Uterus (tissue), 4 donors: ENCODE measurements at places on chromosomes 4 and X. TPM values are rescaled to one million over a fixed set of nuclear protein-coding genes. Genes with fewer than 3 reads are reported as not detected.

The TEX13C gene
- not detected for total RNA-seq

The SRPX gene
- 108 TPM for total RNA-seq

DNA sequence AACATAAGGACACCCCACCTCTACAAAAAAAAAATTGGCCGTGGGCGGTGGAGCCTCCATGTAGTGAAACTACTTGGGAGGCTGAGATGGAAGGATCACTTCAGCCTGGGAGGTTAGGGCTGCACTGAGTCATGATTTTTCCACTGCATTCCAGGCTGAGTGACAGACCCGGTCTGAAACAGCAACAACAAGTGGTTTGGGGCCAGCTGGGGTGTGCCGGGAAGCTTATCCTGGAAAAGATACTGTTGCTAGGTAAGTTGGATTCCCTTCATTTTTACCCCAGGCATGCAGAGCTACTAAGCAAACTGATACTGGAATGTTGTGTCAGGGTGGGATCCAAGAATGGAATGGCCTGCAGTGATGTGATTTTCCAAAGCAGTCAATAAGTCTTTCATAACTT, 57.0 kb downstream of the XAGE2 start:
- no peak for DNase-seq

DNA sequence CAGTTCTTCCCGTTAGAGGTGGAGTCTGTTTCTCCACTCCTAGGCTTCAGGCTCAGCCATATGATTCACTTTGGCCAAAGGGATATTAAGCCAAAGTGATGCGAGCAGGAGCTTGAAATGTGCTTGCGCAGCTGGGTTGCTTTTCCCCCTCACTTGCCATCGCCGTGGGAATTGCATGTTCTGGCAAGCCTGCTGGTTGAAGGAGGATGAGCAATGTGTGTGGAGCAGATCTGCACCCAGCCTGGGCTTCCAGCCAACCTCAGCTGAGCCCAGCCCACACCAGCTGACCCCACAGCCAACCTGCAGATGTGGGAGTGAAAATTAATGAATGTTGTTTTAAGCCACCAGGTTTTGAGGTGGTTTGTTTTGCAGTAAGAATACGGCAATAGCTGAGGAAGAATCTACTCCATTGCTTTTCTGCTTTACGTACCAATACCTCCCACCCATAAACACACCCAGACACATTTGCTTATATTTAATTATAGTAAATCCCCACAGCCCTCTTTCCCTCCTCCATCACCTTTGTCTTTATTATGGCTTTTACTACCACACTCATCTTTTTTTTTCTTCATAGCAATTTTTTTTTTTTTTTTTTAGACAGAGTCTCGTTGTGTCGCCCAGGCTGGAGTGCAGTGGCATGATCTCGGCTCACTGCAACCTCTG, 132.8 kb upstream of the FUNDC1 start:
- peak; percentile 54 for DNase-seq

GRCh38 chrX:63718010-63718694, 66.9 kb downstream of the ARHGEF9 start:
- no peak for DNase-seq

DNA sequence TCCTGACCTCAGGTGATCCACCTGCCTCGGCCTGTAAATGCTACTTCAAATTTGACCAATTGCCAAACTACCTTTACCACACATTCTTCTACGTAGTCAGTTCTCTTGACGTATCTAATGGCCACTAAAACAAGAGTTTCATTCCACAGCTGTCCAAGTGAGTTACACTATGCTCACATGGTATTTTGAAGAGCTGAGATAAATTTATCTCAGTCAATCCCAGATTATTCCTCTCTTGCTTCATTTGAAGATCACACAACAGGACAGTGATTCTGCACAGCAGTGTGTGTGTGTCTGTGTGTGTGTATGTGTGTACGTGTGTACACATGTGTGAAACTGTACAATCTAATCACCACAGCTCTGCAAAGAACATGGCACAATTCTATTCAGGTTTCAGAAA, 133.4 kb downstream of the APBB2 start:
- DNase-seq: no peak

GRCh38 chrX:18668071-18668835, 3.7 kb downstream of the RS1 start:
- DNase-seq: no peak

- no peak for DNase-seq
These were observed 30.4 kb upstream of the WDR44 start for GRCh38 chrX:118315529-118315928.

The GPR143 gene
- total RNA-seq: 7.0 TPM

- peak; percentile 30 for DNase-seq
These were observed 8.3 kb upstream of the ASB5 start for GRCh38 chr4:176277162-176277904.

- no peak for DNase-seq
These were observed 79.2 kb upstream of the BOD1L1 start for GRCh38 chr4:13706716-13707115.

DNA sequence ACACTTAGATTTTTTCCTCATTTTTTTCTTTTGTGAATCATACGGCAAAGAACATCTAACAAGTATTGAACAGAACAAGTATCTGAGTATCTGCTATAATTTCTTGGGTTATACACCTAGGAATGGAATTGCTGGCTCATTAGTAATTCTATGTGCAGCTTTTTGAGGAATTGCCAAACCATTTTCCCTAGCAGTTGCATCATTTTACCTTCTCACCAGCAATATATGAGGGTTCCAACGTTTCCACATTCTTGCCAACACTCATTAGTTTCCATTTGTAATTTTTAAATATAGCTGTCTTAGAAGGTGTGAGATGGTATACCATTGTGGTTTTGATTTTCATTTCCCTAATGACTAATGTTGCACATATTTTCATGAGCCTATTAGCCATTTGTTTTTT, 41.1 kb upstream of the DCAF8L1 start:
- no peak for DNase-seq

DNA sequence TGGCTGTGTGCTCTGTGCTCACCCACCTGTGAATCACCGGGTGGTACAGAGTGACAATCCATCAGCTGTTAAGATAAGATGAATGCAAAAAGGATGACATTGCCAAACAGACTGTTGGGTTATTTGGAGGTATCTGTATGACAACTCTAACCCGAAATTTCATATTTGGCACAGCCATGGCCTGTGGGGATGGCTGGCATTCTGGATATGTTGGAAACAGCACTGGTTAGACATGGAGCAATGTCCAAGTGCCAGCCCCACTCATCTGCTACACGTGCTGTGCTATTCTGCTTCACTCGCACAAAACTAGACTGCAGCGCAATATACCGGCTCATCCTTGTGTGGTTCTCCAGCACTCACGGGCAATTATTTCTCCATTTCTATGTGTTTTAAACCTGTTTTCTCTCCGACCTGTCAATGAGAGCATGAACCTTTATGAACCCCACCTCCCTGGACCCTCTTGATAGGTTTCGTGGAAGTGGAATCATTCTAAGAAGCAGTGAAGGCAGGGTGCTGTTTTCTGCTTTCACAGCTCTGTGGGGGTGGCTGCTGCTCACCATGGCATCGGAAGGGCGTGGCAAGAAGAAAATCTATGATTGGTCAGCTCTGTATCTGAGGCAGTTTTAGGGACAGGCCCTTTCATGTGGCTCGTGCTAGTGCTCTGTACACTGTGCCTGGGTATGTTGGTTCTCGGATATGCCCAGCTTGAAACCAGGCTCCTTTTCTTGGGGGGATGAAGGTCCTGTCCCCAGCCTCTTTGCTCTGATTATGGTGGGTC, 94.9 kb downstream of the ENPP6 start:
- no peak for DNase-seq

The SLC25A6 gene
- 140 TPM for total RNA-seq

DNA sequence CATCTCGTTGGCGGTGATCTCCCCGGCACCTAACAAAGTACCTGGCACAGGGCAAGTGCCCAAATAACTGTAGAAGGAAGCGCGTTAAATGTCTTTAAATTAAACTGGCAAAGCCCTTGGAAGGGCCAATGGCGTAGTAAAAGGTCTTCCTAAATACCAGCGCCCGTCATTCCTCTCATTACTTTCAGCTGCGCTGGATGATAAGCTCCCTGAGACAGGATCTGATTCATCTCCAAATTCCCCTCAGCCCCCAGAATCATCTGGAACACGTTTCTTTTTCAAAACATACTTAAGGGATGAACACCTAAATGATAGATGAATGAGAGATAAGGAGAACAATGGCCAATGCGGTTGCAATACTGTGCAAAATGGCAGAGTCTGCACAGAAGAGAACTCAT, 95.1 kb downstream of the AFAP1 start:
- DNase-seq: no peak

GRCh38 chr4:116387937-116388474, 697.4 kb downstream of the TRAM1L1 start:
- no peak for DNase-seq

The SPANXB1 gene
- total RNA-seq: not detected

The CLTRN gene
- total RNA-seq: 0.90 TPM

DNA sequence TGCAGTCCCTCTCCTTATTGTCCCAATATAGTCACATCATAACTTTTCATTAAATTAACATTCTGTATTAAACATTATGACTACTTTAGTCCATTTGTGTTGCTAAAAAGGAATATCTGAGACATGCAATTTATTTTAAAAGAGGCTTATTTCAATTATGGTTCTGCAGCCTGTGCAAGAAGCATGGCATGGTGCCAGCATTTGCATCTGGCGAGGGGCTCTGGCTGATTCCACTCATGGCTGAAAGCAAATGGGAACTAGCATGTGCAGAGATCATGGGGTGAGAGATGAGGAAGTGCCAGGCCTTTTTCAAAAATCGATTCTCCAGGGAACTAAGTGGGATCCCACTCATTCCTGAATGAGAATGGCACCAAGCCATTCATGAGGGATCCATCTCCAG, 476.3 kb upstream of the RPS6KA3 start:
- no peak for DNase-seq

The PCDH19 gene
- total RNA-seq: 5.2 TPM

The RGN gene
- 11.3 TPM for total RNA-seq

DNA sequence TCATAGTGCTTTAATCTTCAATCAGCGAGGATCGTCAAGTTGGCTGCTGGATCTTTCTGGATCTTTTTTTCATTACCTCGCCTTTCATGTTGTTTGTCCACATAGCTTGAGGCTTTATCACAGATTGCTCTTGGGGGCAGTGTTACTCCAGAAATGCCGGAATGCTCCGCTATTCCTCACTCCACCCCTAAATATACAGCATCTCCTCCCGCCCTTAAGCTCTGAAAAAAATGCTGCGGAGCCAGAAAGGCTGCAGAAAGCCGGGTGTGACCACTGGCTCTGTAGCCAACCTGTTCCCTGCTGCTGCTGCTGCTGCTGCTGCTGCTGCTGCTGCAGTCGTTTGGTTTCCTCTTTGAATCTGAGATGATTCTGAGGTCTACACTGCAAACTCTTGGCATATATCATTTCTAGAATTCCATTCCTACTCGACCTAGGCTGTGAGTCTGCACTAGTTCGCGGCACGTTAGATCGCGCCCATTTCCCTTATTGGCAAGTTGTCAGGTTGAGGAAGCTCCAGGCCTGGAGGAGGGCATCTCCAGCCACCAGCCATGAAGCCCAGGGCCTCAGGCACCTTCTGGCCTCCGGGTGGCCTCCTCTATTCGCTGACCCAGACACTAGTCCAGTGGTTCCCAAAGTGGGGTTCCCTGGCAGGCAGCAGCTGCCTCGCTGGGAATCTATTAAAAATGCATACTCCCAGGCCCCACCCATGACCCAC, 34.2 kb downstream of the WDR13 start:
- DNase-seq: peak; percentile 83

GRCh38 chrX:56882581-56882980, 112.8 kb downstream of the SPIN3 start:
- DNase-seq: no peak

- no peak for DNase-seq
These were observed 72.6 kb downstream of the GC start for GRCh38 chr4:71711044-71711984.

- DNase-seq: no peak
These were observed 17.8 kb downstream of the SCFD2 start for GRCh38 chr4:53348046-53348445.
